ENCODE measurements at places on chromosomes 11 and 22. TPM values are rescaled to one million over a fixed set of nuclear protein-coding genes. Genes with fewer than 3 reads are reported as not detected.

- H3K4me3 ChIP-seq: no peak overlapping the region
- no peaks in the 10 kb centered on the region for H3K27me3 ChIP-seq
- DNase-seq: no peak
- no peak overlapping the region for H3K27ac ChIP-seq
- H3K36me3 ChIP-seq: no peaks in the 10 kb centered on the region
Observed at GRCh38 chr22:27771637-27772036, 29.9 kb downstream of the MN1 start.

DNA sequence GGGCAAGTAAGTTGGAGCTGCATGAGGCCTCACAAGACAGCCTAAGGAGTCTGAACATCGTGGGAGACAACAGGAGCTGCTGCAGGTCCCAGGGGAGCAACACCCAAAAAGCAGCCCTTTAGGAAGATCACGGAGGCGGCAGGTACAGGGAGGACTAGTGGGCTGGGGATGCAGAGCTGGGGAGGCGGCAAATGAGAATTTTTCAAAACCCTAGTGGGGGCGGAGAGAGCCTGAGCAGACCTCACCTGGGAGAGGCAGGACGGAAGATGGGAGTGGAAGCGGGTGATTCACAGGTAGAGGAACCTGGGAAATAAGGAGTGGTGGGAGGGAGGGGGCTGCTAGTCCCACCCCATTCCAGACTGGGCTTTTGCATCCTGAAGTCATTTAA lies 42.1 kb downstream of the DKK3 start:
- no peaks in the 10 kb centered on the region for H3K4me1 ChIP-seq
- no peak overlapping the region for H3K27ac ChIP-seq
- H3K27me3 ChIP-seq: no peaks in the 10 kb centered on the region

- no peaks in the 10 kb centered on the region for H3K4me1 ChIP-seq
- no peak overlapping the region for H3K27ac ChIP-seq
- DNase-seq: no peak
- no peaks in the 10 kb centered on the region for H3K27me3 ChIP-seq
- H3K4me3 ChIP-seq: no peak overlapping the region
Observed at GRCh38 chr11:122664188-122664587, 8.7 kb downstream of the UBASH3B start.

- peaks cover 2% of the 10 kb centered on the region for H3K4me1 ChIP-seq
- H3K27me3 ChIP-seq: no peaks in the 10 kb centered on the region
- DNase-seq: no peak
Observed at GRCh38 chr11:13105237-13105844, 96.2 kb downstream of the RASSF10 start.

DNA sequence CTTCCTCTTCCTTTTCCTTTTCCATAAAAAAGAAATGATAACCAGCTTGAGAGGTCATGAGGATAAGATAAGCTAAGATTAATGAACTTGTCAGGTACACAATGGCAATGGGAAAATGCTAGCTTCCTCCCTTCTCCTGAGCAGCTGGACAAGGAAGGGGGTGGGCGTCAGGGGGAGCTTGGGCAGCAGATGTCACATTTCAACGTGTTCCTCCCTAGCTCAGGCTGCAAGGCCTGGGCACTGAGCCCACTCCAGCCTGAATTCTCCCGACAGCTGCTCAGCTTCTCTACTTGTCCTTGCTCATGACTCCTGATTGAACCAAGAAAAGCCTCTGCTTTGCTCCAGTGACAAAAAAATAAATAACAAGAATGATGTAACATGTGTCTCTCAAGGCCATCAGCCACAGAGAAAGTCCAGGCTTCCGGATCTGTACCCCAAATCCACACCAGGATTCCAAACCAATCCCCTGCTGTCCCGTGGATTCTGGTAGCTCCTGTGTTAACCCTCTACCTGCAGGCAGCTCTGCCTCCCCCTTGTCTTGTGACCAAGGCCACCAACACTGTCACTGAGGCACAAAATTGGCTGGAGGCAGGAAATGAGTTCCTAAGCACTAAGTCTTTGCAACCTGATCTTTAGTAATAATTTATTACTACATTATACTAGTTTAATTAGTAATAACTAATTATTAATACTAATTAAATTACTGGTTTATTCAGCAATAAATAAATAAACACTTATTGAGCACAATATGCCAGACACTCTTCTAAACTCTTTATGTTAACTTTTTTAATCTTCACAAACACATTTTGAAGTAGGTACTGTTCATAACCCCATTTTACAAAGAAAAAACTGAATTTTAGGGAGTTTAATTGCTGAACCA lies 146.5 kb downstream of the CCDC34 start:
- H3K4me3 ChIP-seq: no peak overlapping the region
- H3K27ac ChIP-seq: no peak overlapping the region
- DNase-seq: no peak
- no peaks in the 10 kb centered on the region for H3K27me3 ChIP-seq
- H3K36me3 ChIP-seq: peaks cover 31% of the 10 kb centered on the region

GRCh38 chr11:100008417-100008816 lies 678.7 kb upstream of the ARHGAP42 start:
- H3K36me3 ChIP-seq: no peaks in the 10 kb centered on the region
- no peaks in the 10 kb centered on the region for H3K27me3 ChIP-seq
- H3K27ac ChIP-seq: no peak overlapping the region
- no peak overlapping the region for H3K4me3 ChIP-seq
- no peaks in the 10 kb centered on the region for H3K4me1 ChIP-seq

Gene SOX6
- 0.15 TPM for total RNA-seq

Gene CSTPP1
- 19.6 TPM for total RNA-seq

- H3K4me3 ChIP-seq: no peak overlapping the region
- H3K4me1 ChIP-seq: no peaks in the 10 kb centered on the region
Observed at GRCh38 chr11:3995949-3996554, 98.5 kb upstream of the RRM1 start.

- H3K36me3 ChIP-seq: peaks cover 4% of the 10 kb centered on the region
- no peak overlapping the region for H3K27ac ChIP-seq
- no peaks in the 10 kb centered on the region for H3K27me3 ChIP-seq
- H3K4me1 ChIP-seq: peaks cover 9% of the 10 kb centered on the region
Observed at GRCh38 chr11:10328314-10329098, 23.6 kb downstream of the ADM start.

Gene MAJIN
- total RNA-seq: not detected

DNA sequence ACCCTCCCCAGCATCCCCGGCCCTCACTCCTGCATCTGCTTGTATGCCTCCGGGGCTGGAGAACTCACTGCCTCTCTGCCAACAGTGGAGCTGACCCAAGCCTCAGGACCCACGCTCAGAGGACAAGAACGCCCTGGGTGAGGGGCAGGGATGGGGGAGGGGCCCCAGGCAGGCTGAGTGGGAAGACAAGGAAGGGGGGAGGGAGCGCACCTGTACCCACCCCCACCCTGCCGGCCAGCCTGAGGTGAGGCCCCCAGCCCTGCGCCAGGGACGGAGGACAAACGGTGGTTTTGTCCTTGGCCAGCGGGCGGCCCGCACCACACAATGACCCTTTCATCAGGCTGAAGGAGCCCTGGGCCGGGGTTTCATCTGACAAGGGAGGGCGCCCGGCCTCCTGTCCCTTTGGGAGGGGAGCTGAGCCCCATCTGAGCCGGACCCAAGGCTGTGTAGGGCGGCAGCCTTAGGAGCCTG lies 10.0 kb downstream of the WNT7B start:
- no peak for DNase-seq
- H3K36me3 ChIP-seq: no peaks in the 10 kb centered on the region
- H3K4me1 ChIP-seq: no peaks in the 10 kb centered on the region
- H3K27ac ChIP-seq: no peak overlapping the region

- H3K27me3 ChIP-seq: no peaks in the 10 kb centered on the region
- peak; percentile 51 for DNase-seq
- H3K27ac ChIP-seq: no peak overlapping the region
- no peak overlapping the region for H3K4me3 ChIP-seq
Observed at GRCh38 chr11:82864268-82864667, 36.0 kb downstream of the PRCP start.

Gene MMP13
- total RNA-seq: not detected

- no peak overlapping the region for H3K27ac ChIP-seq
- no peaks in the 10 kb centered on the region for H3K36me3 ChIP-seq
- no peaks in the 10 kb centered on the region for H3K4me1 ChIP-seq
- no peak for DNase-seq
Observed at GRCh38 chr22:37803639-37804351, 3.9 kb upstream of the GCAT start.

DNA sequence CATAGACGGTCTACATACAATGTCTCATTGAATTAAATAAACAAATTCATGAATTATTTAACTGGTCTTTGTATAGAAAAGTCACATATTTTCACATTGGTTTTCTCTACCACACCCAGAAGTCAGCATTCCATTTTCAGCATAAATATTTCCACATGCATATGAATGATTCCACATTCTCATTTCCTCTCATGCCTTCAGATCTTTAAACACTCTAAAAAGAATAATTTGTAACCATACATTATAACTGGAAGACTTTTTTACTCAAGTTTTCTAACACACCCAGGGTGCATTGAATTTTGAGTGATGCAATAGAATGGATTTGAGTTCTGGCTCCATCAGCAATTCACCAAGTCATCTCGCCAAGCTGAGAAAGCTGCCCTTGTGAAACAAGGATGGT lies 501.8 kb upstream of the TENM4 start:
- no peak overlapping the region for H3K27ac ChIP-seq
- DNase-seq: no peak
- H3K4me1 ChIP-seq: 0 out of 2 replicates have a peak, but pooled peaks cover 2% of the 10 kb centered on the region

- peak overlapping the region; percentile 83 for H3K4me3 ChIP-seq
- H3K36me3 ChIP-seq: peaks cover 8% of the 10 kb centered on the region
- peak; percentile 69 for DNase-seq
- peaks cover 8% of the 10 kb centered on the region for H3K4me1 ChIP-seq
- no peak overlapping the region for H3K27ac ChIP-seq
- peaks cover 26% of the 10 kb centered on the region for H3K27me3 ChIP-seq
Observed at GRCh38 chr11:13009921-13010748, 1.0 kb downstream of the RASSF10 start.

- H3K4me1 ChIP-seq: no peaks in the 10 kb centered on the region
- peak; percentile 67 for DNase-seq
- H3K27ac ChIP-seq: no peak overlapping the region
- H3K4me3 ChIP-seq: no peak overlapping the region
- H3K36me3 ChIP-seq: no peaks in the 10 kb centered on the region
Observed at GRCh38 chr11:8209208-8209807, 40.5 kb upstream of the RIC3 start.

Gene DMC1
- 6.8 TPM for total RNA-seq

DNA sequence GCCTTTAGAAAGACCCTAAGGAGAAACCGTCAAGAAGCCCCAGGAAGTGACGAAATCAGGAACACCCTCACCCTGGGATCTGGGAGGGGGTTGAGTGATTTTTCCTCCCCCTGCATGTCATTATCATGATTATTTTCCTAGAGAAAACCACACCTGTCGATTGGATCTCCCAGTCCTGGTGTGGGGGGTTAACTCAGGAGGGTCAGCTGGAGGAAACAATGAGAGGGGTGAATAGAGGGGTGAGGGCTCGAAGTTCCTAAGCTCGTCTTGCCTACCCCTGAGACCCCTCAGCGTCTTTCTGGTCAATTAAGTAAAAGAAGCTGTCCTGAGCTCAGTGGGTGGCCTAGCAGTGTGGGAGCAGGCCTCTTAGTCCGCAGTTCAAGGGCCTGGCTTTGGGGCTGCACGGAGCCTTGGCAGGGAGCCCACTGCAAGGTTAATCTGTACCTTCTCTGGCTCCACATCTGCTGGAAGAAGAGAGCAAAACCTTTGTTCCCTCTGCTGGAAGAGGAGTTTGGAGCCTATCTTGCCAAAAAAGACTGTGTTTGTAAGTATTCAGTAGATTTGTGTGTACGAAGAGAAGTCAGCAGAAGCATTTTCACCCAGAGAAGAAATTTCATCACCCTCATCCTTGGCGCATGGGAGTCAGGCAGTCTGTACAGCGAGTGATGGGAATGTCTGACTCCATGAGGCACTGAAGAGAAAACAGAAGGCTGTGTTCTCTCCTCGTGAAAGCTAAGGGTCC lies 34.2 kb upstream of the FTH1 start:
- no peak for DNase-seq
- H3K4me1 ChIP-seq: no peaks in the 10 kb centered on the region
- H3K36me3 ChIP-seq: peaks cover 1% of the 10 kb centered on the region
- H3K27ac ChIP-seq: no peak overlapping the region
- H3K27me3 ChIP-seq: no peaks in the 10 kb centered on the region

Gene OR8H3
- total RNA-seq: not detected

GRCh38 chr11:120010775-120011174 lies 127.1 kb downstream of the TRIM29 start:
- no peaks in the 10 kb centered on the region for H3K36me3 ChIP-seq
- DNase-seq: no peak
- H3K27ac ChIP-seq: no peak overlapping the region

GRCh38 chr11:623999-624704 lies 603 bp downstream of the CDHR5 start:
- H3K4me1 ChIP-seq: no peaks in the 10 kb centered on the region
- H3K4me3 ChIP-seq: no peak overlapping the region
- peaks cover 6% of the 10 kb centered on the region for H3K27me3 ChIP-seq
- no peak for DNase-seq

Gene CARD10
- 17.7 TPM for total RNA-seq

- DNase-seq: no peak
- H3K4me1 ChIP-seq: no peaks in the 10 kb centered on the region
- 0 out of 2 replicates have a peak, but pooled peaks cover 1% of the 10 kb centered on the region for H3K27me3 ChIP-seq
- no peak overlapping the region for H3K27ac ChIP-seq
- H3K36me3 ChIP-seq: no peaks in the 10 kb centered on the region
Observed at GRCh38 chr11:1521382-1522080, 35.0 kb upstream of the MOB2 start.

DNA sequence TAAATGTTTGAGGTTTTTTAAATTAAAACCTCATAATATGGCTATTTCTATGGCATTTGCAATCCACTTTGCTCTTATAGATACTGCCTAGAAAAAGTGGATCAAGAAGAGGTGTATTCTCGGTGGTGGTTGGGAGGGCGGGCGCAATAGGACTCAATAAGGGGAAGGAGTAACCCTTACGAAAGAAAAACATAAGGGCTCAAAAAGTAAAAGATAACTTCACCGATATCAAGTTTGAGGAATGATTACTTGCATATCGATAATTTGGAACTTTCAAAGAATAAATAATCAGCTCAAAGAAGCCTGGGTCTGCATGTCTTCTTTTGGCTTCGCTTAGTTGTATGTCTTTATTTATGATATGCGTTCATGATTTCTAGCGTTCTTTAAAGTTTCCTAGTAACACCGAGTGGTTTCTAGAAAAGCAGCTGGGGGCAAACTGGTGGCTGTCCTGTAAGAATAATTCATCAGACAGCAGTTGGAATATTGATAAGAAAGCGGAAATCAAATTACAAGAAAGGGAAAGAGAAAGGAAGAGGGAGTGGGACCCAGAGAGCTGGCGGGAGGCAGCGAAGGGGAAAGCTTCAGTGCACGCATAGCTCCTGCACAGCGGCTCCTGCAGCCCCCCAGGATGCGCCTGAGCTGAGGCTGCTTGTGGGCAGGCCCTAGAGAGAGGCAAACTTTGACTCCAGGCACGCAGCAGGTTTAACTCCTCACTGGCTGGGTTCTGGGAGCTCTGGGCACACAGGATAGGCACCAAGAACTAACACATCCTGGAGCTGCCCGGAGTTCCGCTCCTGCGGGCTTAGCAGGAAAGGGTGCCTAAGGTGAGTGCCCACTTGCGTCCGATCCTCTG lies 9.1 kb upstream of the FLI1 start:
- no peak overlapping the region for H3K27ac ChIP-seq
- DNase-seq: peak; percentile 77
- H3K27me3 ChIP-seq: peaks cover 77% of the 10 kb centered on the region
- no peaks in the 10 kb centered on the region for H3K36me3 ChIP-seq

- DNase-seq: no peak
- H3K36me3 ChIP-seq: no peaks in the 10 kb centered on the region
- H3K4me1 ChIP-seq: no peaks in the 10 kb centered on the region
- H3K27me3 ChIP-seq: 0 out of 2 replicates have a peak, but pooled peaks cover 2% of the 10 kb centered on the region
- H3K27ac ChIP-seq: no peak overlapping the region
Observed at GRCh38 chr11:133753150-133753549, 92.2 kb downstream of the SPATA19 start.

GRCh38 chr11:70010774-70011173 lies 67.3 kb upstream of the ANO1 start:
- no peak overlapping the region for H3K27ac ChIP-seq
- H3K4me1 ChIP-seq: no peaks in the 10 kb centered on the region
- no peaks in the 10 kb centered on the region for H3K36me3 ChIP-seq

Gene SCN3B
- total RNA-seq: 0.64 TPM

All from H9 (cell line).